ENCODE measurements at places on chromosomes 7 and 10.

DNA sequence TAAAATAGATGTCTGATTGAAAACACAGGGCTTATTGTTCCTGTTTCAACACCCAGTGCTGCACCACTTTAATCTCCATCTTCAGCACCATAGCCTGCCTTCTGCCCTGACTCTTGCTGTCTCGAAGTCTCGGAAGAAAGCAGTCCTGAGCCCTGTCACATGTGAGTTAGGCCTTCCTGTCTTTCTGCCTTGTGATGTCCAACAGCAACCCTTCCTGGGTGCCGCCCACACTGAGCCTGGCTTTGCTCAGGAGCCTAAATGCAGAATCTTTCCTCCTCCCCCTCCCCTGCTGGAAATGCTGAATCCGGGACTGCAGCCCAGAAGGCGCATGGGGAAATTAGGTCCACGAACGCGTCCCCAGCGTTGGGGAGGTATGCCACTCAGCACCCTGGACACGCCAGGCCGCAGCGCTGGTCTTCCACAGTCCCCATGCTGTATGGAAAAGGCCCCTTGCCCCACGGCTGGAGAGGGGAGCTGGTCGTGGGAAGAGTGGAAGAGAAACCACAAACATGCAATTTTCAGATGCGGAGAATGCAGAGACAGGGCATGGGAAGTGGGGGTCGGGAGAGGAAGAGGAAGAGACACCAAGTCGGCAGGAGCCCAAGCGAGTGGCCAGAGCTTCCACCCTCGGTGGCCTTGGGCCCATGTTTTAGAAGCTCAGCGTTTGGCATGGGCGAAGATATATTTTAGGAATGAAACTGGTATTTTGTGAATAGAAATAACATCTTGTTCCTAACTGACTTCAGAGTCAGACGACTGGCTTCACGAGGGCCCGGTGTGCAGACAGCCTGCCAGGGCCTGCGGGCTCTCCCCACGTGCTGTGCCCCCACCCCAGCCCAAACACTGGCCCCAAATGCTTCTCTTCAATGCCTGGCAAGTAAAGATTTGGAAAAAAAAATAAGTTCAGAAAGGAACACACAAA, 656.1 kb upstream of the FOXK1 start:
- no peak for DNase-seq

- DNase-seq = no peak
Measured at GRCh38 chr7:36208997-36209813, 56.2 kb downstream of the EEPD1 start.

DNA sequence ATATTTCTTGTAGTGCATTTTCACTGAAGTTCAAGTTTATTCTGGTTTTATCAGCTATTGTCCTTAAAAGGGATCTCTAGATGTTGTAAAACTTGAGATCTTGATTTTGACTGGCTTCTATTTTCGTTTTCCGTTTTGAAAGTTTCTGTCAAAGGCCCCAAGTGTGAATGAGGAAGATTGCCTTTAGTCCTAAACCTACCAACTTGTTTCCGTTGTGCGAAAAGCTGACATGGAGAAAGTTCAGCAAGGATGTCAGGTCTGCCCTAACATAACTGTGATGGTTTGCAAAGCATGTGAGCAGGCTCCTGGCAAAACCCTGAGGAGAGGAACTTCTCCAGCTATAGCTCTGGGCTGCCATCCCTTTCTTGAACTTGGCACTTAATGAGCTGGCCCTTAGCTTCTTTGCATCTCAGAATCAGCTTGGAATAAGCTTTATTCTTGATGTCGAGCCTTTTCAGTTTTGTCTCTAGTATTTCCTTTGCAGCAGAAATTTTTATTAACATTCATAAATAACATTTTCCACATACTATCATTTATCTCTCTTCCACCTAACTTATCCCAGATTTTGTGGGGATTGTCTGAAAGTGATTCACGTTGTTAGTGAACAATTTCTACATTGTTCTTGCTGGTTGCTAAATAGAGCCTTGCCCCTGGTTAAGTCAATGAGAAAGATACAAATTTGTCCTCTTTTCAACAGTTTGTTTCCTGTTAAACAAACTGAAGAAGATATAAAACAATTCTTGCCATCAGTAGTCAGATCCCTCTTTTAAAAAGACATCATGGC, 559.4 kb downstream of the SUGCT start:
- DNase-seq = no peak

DNA sequence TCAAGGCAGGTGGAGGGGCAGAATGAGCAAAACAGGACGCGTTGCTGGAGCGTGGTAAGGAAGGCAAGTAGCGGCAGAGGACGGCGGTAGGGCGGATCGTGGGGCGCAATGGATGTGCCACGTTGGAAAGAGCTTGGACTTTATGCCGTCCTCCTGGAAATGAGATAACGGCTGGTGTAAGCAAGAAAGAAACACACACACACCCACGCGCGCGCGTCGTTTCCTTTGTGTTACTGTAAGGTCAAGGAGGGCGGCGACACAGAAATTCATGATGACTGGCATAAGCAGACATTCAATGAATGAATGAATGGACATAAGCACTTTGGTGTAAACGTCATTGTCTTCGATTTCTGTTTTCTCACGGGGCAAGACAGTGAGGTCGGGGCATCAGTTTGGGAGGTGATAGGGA, 683 bp upstream of the ENTPD7 start:
- DNase-seq = no peak

DNA sequence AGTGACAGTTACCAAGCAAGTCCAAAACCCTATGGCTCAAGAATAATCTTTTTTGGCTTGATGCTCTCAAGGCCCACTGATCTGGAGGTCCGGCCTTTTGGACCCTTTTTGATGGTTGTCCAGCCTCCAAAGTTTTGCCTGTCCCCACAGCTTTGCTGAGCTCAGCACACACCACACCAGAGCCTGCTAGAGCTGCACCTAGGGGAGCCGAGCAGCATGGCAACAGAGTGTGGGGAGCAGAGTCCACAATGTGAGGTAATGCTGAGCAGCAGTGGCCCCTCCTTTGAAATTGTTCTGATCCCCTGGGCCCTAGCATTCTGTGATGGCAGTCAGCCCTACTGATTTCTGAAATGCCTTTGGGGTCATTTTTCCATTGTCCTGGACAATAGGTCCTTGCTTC, 9.3 kb downstream of the GIMAP7 start:
- DNase-seq = no peak

GRCh38 chr10:69496352-69497230, 45.3 kb downstream of the TSPAN15 start:
- no peak for DNase-seq

DNA sequence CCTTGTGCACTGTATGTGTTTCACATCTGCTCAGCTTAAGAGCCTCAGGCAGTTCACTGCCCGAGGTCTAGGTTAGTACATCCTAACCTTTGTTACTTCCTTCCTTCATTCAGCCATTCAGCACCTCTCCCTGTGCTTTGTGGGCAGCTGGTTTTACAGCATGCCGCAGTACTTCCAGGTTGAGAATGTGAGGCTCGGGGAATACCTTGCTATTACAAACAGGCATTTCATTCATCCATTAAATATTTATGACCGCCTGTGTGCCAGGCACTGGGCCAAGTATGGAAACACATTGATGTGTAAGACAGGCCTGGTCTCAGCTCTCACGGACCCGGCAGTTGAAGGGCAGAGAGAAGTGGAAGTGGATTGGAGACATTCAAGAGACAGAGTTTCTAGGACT, 82.4 kb downstream of the SHH start:
- DNase-seq = no peak

- no peak for DNase-seq
Measured at GRCh38 chr7:2754086-2754485, 66.1 kb downstream of the AMZ1 start.

DNA sequence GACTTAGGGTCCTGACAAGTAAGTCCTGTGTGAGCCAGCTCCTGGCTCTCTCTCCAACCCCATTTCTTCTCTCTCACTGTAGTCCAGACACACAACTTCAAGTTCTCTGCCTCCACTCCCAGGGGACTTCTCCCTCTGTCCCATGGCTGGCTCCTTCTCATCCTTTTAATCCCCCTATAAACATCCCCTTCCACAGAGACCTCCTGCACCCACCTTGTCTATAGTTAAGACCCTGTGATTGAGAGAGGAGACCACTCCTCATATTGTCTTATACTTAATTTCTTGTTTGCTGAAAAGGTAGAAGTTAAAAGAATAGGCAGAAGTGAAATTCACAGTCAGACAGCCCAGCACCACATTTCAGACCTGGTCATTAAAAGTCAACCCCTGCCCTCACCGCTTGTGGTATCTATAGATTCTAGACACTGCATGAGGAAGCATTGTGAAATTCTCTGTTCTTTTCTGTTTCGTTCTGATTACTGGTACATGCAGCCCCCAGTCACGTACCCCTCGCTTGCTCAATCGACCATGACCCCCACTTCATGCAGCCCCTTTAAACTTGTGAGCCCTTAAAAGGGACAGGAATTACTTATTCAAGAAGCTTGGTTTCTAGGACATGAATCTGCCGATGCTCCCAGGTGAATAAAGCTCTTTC, 125.6 kb upstream of the FRMD4A start:
- DNase-seq = no peak

GRCh38 chr10:89887830-89888229, 186.4 kb downstream of the KIF20B start:
- DNase-seq = no peak

- no peak for DNase-seq
Measured at GRCh38 chr10:46517541-46517940, 38.9 kb downstream of the GPRIN2 start.

- DNase-seq = no peak
Measured at GRCh38 chr10:62639144-62639543, 165.4 kb upstream of the ADO start.

- DNase-seq = no peak
Measured at GRCh38 chr7:5667391-5667790, 114.1 kb downstream of the RNF216 start.

- DNase-seq = no peak
Measured at GRCh38 chr7:155724327-155725005, 80.0 kb downstream of the RBM33 start.

GRCh38 chr10:127715782-127716378, 21.1 kb upstream of the FOXI2 start:
- DNase-seq = no peak

GRCh38 chr7:12244129-12244528, 33.0 kb downstream of the TMEM106B start:
- DNase-seq = no peak

DNA sequence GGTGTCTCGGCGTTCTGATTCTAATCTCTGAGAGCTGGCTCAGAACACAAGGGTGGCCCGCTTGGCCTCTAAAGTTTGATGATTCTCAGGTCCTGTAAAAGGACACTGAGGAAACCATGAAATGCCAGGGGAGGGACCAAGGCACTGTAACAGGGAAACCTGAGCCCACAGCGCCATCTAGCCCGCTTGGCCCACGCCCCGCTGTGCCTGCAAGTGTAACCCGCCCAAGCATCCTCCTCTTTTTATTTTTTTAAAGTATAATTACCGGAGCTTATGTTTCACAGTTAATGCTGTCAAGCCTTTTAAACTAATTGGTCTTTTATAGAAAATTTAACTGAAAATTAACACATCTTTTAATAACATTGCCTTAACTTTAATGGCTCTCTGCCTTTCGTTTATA, 734.7 kb downstream of the KCNMA1 start:
- no peak for DNase-seq

GRCh38 chr7:29208410-29209250, 14.1 kb downstream of the CHN2 start:
- DNase-seq = no peak

DNA sequence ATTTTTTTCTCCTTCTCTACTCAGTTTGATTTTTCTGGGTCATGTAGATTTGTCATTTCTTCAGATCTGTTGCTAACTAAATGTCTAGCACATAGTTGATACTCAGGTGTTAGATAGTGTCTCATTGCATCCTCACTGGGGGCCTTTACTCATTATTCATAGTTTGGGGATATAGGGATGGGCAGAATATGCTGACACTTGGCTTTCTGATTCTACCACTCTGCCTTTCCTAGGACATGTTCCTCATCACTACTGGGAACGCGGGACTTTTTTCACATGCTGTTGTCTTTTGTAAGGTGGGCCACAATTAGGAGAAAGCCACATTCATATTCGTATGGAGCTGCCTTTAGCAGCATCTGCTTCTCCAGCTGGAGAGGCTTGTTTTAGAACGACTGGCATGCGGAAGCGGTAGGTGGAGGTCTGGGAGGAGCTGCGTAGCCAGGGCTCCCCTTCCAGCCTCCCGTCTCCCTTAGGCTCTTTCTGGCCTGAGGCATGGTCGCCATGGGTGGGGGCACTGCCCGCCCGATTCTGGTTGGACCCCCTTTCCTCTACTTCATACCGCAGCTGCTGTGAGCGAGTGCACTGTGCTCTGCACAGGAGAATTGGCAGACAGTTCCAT, 78.8 kb downstream of the SND1 start:
- DNase-seq = no peak

- DNase-seq = no peak
Measured at GRCh38 chr10:128642023-128642422, 515.8 kb upstream of the MKI67 start.

- DNase-seq = no peak
Measured at GRCh38 chr7:33981671-33982424, 76.5 kb downstream of the BMPER start.

GRCh38 chr10:80660736-80661135, 123.0 kb downstream of the SH2D4B start:
- DNase-seq = no peak

GRCh38 chr7:112206991-112207592, 597 bp downstream of the ZNF277 start:
- DNase-seq = no peak

GRCh38 chr7:31100445-31100844, 48.3 kb downstream of the ADCYAP1R1 start:
- DNase-seq = no peak

GRCh38 chr7:113408999-113409398, 290.6 kb upstream of the SMIM30 start:
- DNase-seq = no peak

DNA sequence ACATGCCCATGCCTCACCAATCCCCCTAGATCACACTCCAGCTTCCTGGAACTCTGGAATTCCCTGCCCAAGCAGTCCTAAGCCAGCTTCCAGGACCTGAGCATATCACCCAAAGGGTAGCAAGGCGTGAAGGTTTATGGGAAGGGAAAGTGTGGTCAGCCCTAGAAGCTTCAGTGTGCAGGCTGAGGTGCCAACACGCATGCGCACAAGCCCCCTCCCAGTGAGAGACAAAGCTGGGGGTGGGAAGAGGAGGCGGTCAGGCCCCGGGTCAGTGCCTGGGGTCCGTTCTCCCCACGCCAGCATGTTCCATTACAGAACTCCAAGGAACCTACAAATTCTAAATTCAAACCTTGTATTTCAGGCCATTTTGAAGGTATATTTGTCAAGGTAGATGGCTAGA, 103.6 kb upstream of the C7orf33 start:
- DNase-seq = no peak

- no peak for DNase-seq
Measured at GRCh38 chr7:129778770-129779601, 167.5 kb downstream of the NRF1 start.
